Activated CD4-positive, alpha-beta T cell treated with anti-CD3 and anti-CD28 coated beads, Interleukin-2, amount 10 ng/mL, durations not matched to agents 7 days and 5 days (primary cell): ENCODE measurements at places on chromosomes 12 and 14.

GRCh38 chr14:64208981-64209380 is 85.2 kb downstream of the ESR2 start:
- no peak for DNase-seq
- H3K27ac ChIP-seq = no peak overlapping the region
- H3K27me3 ChIP-seq = no peaks in the 10 kb centered on the region
- H3K4me3 ChIP-seq = no peak overlapping the region
- peaks cover 4% of the 10 kb centered on the region for H3K4me1 ChIP-seq
- peaks cover 56% of the 10 kb centered on the region for H3K36me3 ChIP-seq

GRCh38 chr14:89296281-89296745 is 120.7 kb downstream of the FOXN3 start:
- DNase-seq = no peak
- H3K36me3 ChIP-seq = peaks cover 16% of the 10 kb centered on the region
- peaks cover 2% of the 10 kb centered on the region for H3K4me1 ChIP-seq

DNA sequence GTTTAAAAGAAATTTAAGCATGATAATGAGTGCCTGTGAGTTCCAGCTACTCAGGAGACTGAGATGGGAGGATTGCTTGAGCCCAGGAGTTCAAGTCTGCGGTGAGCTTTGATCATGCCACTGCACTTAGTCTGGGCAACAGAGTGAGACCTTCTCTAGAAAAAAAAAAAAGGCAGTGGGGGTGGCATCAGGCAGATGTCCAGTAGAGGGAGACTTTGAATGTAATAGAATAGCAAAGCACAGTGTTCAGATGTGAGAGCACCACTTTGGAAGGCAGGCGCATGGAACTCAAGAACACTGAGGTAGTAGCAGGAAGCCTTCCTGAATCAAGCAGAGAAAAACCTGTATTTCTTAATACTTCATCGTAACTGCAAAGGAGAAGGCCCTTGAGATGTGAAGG is 394.5 kb upstream of the GARIN6 start:
- no peaks in the 10 kb centered on the region for H3K27me3 ChIP-seq
- no peak overlapping the region for H3K4me3 ChIP-seq
- DNase-seq = no peak
- H3K36me3 ChIP-seq = no peaks in the 10 kb centered on the region

GRCh38 chr14:51448831-51449670 is 202.7 kb upstream of the FRMD6 start:
- no peaks in the 10 kb centered on the region for H3K27me3 ChIP-seq
- DNase-seq = no peak
- no peak overlapping the region for H3K4me3 ChIP-seq
- no peaks in the 10 kb centered on the region for H3K4me1 ChIP-seq
- no peaks in the 10 kb centered on the region for H3K36me3 ChIP-seq
- no peak overlapping the region for H3K27ac ChIP-seq

DNA sequence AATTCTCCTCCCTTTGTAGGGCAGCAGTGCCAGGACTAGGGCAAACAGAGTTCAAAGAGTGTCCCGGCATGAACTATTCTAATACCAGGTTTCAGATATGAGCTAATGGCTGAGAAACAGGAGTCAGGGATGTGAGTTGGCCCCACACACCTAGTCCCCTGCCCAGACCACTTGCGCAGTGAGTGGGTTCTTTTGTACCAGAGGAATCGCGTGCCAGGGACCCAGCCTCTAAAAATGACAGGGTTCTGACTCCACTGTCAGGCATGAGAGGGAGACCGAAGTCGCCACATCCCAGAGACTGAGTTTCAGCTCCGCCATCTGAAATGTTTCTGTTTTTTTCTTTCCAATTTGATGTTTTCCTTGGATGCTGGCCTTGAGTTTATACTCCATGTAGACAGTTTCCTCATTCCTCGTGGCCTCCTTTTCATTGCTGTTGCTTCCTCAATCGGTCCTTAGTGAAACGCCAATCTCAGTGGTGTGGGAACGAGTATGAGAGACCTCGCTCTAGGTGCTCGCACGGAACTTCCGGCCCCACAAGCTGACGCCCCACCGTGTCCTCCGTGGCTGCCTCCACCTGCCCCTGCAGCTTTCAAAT is 31.5 kb downstream of the FBXL14 start:
- DNase-seq = no peak
- peaks cover 10% of the 10 kb centered on the region for H3K27me3 ChIP-seq
- no peaks in the 10 kb centered on the region for H3K36me3 ChIP-seq
- no peak overlapping the region for H3K27ac ChIP-seq

GRCh38 chr14:106564058-106564643 is 1037.8 kb downstream of the TMEM121 start:
- no peaks in the 10 kb centered on the region for H3K36me3 ChIP-seq
- no peak overlapping the region for H3K27ac ChIP-seq
- peaks cover 24% of the 10 kb centered on the region for H3K27me3 ChIP-seq
- no peaks in the 10 kb centered on the region for H3K4me1 ChIP-seq
